ENCODE measurements at places on chromosomes 1 and 21. TPM values are rescaled to one million over a fixed set of nuclear protein-coding genes. Genes with fewer than 3 reads are reported as not detected.

SPRR4 gene
- not detected for total RNA-seq

PLA2G2A gene
- total RNA-seq = not detected

APOBEC4 gene
- total RNA-seq = not detected

TNFRSF1B gene
- 447 TPM for total RNA-seq

DUSP10 gene
- 20.5 TPM for total RNA-seq

AADACL4 gene
- not detected for total RNA-seq

PCSK9 gene
- total RNA-seq = 0.18 TPM

ALX3 gene
- not detected for total RNA-seq

WNT3A gene
- total RNA-seq = not detected

Measured in activated CD4-positive, alpha-beta memory T cell treated with anti-CD3 and anti-CD28 coated beads, Interleukin-2, amount 10 ng/mL, durations not matched to agents 7 days and 5 days (primary cell).